ENCODE measurements at places on chromosomes 7 and 10. TPM values are rescaled to one million over a fixed set of nuclear protein-coding genes. Genes with fewer than 3 reads are reported as not detected.

GRCh38 chr7:138025215-138026186, 23.6 kb upstream of the CREB3L2 start:
- H3K27me3 ChIP-seq: no peaks in the 10 kb centered on the region
- H3K4me3 ChIP-seq: no peak overlapping the region
- H3K4me1 ChIP-seq: no peaks in the 10 kb centered on the region
- no peaks in the 10 kb centered on the region for H3K36me3 ChIP-seq

The HSPA12A gene
- 0.54 TPM for polyA plus RNA-seq

- no peak overlapping the region for H3K27ac ChIP-seq
- no peak for DNase-seq
- no peak overlapping the region for H3K4me3 ChIP-seq
- no peaks in the 10 kb centered on the region for H3K4me1 ChIP-seq
These were observed 359.1 kb downstream of the CRPPA start for GRCh38 chr7:16062269-16062668.

The RAB19 gene
- not detected for polyA plus RNA-seq

GRCh38 chr7:461117-461452, 58.6 kb downstream of the PDGFA start:
- no peaks in the 10 kb centered on the region for H3K36me3 ChIP-seq
- DNase-seq: no peak
- no peak overlapping the region for H3K27ac ChIP-seq

The ACHE gene
- 4.5 TPM for polyA plus RNA-seq

- DNase-seq: no peak
- no peaks in the 10 kb centered on the region for H3K36me3 ChIP-seq
- H3K4me1 ChIP-seq: no peaks in the 10 kb centered on the region
- no peaks in the 10 kb centered on the region for H3K27me3 ChIP-seq
- no peak overlapping the region for H3K27ac ChIP-seq
These were observed 41.3 kb upstream of the GLI3 start for GRCh38 chr7:42278344-42278743.

DNA sequence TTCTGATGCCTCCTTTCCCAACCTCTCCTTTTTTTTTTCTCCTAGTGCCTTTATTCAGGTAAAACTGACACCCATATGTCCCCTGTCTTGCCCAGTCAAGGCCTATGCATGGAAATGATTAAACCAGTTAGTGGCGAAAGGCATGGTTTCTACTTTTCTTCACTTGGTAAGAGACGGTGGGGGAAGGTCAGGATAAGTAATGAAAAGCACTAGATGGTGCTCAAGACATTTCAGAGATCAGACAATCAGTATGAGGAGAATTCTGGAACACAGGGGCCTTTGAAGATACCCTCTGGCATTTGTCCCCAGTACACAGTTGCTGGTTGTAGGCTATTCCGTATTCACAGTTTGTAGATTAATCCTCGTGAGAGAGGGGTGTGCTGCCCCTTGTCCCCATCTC, 121.2 kb downstream of the RTKN2 start:
- no peaks in the 10 kb centered on the region for H3K27me3 ChIP-seq
- H3K4me1 ChIP-seq: no peaks in the 10 kb centered on the region
- H3K4me3 ChIP-seq: no peak overlapping the region
- no peaks in the 10 kb centered on the region for H3K36me3 ChIP-seq
- no peak overlapping the region for H3K27ac ChIP-seq
